ENCODE measurements at places on chromosomes 11 and 22. TPM values are rescaled to one million over a fixed set of nuclear protein-coding genes. Genes with fewer than 3 reads are reported as not detected.
A peak's percentile ranks its signal among the peaks of the same experiment; 100 is the strongest.

The CLCF1 gene
- 2.2 TPM for total RNA-seq

The MMP10 gene
- total RNA-seq, result not detected

The LRP4 gene
- total RNA-seq, result 35.3 TPM

The NAALAD2 gene
- total RNA-seq, result 0.92 TPM

The PRODH gene
- total RNA-seq, result 4.9 TPM

DNA sequence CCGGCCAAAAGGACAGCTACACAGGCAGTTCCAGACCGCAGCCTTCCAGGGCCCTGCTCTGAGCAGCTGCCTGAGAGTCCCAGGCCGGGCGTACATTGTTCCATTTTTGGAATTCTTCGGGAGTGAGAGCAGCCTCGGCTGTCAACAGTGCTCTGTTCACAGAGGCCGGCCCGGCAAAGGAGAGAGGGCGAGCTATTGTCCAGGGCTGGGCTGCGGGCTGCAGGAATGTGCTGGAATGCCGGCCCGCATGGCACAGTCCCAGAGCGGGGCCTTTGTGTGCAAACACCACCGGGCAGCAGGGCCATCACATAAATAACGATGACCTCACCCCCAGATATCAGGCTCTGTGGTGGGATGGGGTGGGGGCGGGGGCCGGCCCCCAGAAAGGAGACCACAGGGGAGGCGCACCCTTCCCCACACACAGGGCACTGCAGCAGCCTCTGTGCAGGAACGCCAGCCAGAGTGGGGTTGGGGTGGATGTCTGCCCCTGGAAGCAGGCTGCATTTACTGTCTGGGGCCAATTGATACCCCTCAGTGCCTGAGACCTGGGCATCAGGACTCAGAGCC is 15.8 kb downstream of the LINC01488 start:
- peak; percentile 55 for DNase-seq

- DNase-seq, result no peak
Observed at GRCh38 chr11:8732324-8732670, 49.7 kb downstream of the RPL27A start.

- no peak for DNase-seq
Observed at GRCh38 chr11:112179601-112180000, 4.3 kb downstream of the BCO2 start.

GRCh38 chr22:27687984-27688545 is 113.5 kb downstream of the MN1 start:
- DNase-seq, result no peak

GRCh38 chr11:58905721-58906547 is 33.4 kb upstream of the GLYATL1 start:
- DNase-seq, result peak; percentile 71

GRCh38 chr22:32204040-32204855 is 625 bp downstream of the RFPL2 start:
- DNase-seq, result no peak

GRCh38 chr11:89498845-89499448 is 7.8 kb upstream of the NOX4 start:
- DNase-seq, result peak; percentile 15

DNA sequence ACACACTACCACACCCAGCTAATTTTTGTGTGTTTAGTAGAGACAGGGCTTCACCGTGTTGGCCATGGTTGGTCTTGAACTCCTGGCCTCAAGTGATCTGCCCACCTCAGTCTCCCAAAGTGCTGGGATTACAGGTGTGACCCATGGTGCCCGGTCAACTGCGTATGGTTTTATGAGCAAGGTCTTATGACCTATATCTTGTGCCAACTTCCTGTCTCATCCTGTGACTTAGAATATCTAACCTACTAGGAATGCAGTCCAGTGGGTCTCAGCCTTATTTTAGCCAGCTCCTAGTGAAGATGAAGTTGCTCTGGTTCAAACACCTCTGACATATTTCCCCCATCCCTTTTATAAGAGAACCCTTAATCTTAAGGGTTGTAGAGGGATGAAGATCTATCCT is 66.1 kb upstream of the OR5AN1 start:
- DNase-seq, result no peak

- peak; percentile 65 for DNase-seq
Observed at GRCh38 chr22:44024288-44024921, at the start of gene PARVB. PARVB (plus strand) TSS chr22:44024302; CDS start chr22:44024340, 38 bp downstream.

DNA sequence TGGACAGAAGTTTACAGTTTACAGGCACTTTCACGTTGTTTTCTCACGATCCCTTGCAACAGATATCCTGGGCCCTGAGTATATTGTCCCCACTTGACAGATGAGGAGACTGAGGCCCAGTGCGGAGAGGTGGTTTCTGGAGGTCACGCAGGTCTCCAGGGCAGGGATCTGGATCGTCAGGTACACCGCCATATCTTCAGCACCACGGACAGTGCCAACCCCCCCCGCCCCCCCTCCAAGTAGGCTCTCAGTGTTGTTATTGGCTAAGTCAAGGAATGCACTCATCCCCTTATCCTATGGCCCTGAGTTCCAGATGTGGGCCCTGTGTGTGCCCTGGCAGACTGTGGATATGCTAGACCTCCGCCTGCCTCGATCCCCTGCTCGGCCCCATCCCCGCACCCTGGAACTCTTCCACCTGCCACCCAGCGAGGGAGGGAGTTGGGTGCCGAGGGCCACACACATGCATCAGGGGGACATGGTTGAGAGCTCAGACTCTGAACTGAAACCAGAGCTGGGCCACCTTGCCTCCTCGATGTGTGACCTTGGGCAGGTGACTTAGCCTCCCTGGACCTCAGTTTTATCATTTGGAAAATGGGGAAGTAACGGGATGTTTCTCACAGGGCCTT is 37.5 kb downstream of the MPPED1 start:
- no peak for DNase-seq

DNA sequence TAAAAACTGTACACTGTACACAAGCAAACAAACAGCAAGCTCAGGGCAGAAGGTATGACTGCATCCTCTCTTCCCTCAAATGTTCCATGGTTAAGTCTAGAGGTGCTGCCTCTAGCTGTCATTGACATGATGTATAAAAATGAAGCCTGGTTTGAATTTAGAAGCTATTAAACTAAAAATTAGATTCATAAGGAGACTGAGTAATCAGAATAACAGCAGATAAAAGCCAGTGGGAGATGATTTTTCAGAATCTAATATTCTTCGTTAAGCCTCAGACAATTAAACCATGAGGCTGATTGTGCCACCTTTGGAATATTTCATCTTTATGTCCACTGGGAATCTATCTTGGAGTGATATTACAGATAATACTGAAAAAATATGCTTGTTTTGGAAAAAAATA is 101.4 kb upstream of the ZC3H12C start:
- no peak for DNase-seq

- no peak for DNase-seq
Observed at GRCh38 chr11:33064866-33065265, 25.5 kb downstream of the TCP11L1 start.

DNA sequence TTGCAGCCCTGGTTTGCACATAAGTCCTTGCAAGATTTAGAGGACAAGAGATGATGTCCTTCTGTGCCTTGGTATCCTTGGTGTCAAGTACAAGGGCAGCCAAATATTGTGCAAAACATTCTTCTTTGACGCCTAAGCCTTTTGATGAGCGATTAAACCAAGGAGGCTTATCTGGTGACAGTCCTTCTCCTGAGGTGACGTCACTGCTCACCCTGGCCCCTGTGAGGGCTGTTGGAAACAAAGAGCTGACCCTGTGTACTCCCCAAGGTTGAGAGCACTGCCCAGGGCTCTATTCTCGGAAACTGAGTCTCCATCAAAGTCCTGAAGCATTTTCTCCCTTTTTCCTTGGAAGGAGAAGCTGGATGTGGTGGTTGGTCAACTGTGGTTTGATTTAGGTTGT is 4.7 kb upstream of the GRAMD1B start:
- no peak for DNase-seq

DNA sequence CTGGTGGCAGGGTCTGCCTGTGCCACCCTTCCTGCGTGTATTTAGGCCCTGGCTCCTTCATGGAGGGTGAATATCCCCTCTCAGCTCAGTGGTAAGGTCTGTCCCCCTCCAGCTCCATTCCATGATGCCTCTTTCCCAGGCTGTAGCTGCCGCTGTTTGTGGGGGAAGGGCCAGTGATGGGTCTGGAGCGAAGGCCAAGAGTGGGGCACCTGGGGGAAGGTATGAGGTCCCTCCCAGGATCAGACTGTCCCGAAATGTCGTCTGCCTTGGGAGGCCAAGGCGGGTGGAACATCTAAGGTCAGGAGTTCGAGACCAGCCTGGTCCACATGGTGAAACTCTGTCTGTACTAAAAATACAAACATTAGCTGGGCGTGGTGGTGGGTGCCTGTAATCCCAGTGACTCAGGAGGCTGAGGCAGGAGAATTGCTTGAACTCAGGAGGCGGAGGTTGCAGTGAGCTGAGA is 1.1 kb downstream of the CD151 start:
- peak; percentile 62 for DNase-seq

DNA sequence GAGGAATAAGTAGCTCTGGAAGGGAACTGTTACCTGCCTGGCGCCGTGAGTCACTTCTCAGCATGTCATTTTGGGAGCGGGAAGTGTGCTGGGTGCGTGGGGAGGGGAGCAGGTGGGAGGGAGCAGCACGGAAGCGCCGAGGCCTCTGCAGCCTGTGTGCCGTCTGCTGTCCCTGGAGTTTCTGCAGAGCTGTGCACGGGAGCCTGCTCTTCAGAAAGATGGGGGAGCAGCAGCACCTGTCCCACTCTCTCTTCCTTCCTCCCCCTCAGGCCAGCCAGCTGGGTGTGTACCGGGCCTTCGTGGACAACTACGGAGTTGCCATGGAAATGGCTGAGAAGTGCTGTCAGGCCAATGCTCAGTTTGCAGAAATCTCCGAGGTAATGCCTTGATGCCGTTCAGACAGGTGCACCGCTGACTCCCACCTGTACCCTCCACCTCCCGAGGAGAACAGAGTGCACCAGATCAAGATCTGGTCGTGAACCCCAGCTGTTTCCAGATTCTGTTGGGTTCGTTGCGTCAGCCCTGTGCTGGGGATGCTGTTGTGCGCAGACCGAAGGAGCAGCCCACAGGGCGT is 87.9 kb downstream of the BCR start:
- no peak for DNase-seq

DNA sequence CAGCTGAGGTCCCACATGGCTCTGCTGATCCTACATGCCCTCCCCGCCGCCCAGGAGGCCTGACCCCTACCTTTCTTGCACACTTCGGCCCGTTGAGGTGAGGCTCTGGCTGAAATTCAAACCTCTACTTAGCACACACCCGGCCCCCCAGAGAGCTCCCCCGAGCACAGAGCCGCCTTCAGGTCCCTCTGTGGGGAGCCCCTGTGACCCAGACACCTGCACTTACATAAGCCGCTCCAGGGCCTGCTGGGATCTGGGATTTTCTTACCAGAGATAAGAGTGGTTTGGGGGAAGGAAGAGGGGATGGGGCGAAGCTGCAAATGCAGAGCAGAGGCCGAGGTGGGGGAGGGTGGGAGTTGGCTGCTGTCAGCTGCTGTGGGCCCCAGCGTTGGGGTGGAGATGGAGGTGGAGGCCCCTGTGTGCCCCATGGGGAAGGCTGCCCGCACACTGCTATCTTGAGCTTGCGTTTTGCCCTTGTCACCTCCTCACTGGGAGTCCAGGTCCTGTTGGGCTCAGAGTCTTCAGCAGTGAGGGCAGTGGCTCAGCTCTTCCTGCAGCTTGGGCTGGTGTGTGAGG is 30.6 kb downstream of the CAPN1 start:
- DNase-seq, result no peak

GRCh38 chr11:78341841-78342240 is 75.8 kb downstream of the GAB2 start:
- DNase-seq, result no peak

DNA sequence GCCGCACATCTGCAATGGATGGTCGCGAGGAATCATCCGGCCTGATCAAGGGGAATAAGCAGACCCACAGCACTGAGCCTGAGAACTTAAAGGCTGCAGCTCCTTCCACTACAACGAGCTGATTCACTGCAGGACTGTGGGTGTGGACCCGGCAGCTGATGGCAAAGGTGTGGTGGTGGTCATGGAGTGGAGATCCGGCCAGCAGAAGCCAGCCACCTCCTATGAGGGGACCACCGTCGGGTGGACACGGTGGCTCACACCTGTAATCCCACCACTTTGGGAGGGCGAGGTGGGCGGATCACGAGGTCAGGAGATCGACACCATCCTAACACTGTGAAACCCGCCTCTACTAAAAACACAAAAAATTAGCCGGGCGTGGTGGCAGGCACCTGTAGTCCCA is 66.4 kb downstream of the DGCR2 start:
- no peak for DNase-seq

GRCh38 chr11:65468874-65469333 is 29.9 kb upstream of the MALAT1 start:
- peak; percentile 92 for DNase-seq

GRCh38 chr11:2652333-2653197 is 47.2 kb downstream of the KCNQ1OT1 start:
- DNase-seq, result no peak

GRCh38 chr11:22670830-22671229 is 4.4 kb downstream of the GAS2 start:
- DNase-seq, result no peak
